Anterior cingulate cortex (tissue), 58 donors: ENCODE measurements at places on chromosomes 6 and 20.

DNA sequence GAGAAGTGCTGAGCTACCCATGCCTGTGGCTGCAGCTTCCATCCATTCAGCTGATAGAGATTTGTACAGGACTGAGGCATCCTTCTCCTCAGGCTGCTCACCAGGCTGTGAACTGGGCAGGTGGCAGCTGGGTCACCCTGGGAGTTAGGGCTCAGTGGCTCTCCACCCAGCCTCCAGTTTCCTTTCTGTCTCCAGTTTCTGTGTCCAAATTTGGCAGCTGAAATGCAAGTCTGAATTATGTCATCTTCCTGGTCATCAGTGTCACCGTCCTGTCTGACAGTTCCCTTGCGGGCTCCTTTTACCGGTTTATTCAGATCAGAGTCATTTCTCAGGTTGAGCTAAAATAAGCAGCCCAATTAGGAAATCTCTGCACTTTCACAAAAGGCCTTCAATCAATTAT is 93.3 kb downstream of the EDN1 start:
- no peak for DNase-seq

DNA sequence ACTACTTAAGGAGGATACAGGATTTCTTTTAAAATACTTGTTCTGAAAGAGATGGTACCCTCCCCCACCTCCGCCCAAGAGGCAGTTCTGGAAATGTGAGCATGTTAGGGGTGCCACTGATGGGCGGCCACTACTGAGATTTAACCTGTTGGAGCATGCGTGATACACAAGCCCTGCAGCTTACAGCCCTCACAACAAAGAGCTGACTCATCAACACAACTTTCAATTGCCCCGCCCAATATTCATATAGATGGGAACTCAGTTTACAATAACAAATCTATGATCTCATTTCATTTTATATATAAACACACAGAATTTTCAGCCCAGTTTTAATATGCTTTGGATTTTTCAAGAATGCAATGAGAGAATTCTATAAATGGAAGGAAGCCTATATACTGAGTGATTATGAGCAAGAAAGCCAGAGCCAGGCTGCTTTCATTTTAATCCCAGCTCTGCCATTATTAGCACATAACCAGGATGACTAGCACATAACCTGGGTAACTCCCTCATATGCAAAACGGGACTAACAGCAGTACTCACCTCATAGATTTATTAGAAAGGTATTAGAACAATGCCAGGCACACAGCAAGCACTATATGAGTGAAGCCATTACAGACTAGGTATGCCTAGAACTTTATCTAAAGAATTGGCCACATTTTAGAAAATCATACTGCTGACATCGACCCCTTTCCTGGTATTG is 45.6 kb upstream of the IPCEF1 start:
- no peak for DNase-seq

DNA sequence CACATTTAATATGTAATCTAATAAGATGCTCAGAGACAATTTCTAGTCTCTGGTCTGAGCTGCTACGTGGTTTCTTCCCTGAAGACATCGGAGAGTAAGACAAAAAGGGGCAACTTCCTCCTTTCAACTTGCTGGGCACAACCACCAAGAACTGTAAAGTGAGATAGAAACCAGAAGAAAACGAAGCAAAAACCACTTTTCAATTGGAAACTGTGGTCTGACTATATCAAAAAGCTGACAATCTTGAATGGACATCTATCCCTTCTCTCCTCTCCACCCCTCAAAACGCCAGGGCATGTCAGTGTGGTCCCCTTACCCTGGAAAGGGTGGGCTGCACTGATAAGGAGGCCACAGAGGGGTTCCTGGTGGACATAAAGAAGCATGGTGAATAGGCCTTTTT is 269.1 kb downstream of the CD83 start:
- DNase-seq: no peak

DNA sequence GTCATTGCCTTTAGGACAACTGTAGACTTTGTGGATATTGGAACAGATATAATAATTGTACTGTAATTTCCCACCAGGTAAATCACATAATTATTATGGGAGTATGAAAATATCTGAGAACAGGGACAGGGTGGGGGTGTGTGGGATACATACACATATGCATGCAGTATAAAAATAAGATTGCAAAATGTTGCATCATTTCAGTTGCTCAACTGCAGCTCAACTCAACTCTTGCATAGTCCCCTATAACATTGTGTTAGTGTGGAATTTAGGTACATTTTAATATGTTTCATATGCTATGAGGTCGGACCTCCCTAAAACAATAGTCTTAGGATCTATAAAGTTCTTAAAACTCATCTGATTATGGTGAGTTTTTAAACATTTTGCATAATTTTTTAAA is 275.0 kb upstream of the FLRT3 start:
- DNase-seq: no peak

GRCh38 chr6:105212587-105212986 is 32.8 kb upstream of the POPDC3 start:
- DNase-seq: no peak

GRCh38 chr6:76124018-76124417 is 51.6 kb upstream of the IMPG1 start:
- no peak for DNase-seq

DNA sequence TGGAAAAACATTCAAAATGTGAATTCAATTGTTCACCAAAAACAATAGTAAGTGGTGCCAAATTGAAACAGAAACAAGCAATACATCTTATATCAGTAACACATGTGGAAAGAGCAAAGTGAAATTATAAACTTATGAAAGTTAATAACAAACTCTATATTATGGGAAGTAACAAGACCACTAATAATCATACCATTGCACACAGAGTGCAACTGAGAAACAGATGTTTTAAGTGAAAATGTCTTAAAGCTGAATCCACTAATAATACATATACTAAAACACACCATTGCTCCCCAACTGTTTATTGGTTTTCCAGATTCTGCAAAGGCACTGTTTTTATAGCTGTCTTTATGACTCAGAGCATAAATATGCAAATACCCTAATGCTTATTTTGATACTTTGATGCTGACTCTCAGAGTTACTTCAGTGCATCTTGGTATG is 292.3 kb downstream of the RFPL4B start:
- no peak for DNase-seq

GRCh38 chr6:2185466-2185865 is 59.9 kb downstream of the GMDS start:
- DNase-seq: no peak

GRCh38 chr20:40959325-40960092 is 69.1 kb upstream of the TOP1 start:
- DNase-seq: no peak

DNA sequence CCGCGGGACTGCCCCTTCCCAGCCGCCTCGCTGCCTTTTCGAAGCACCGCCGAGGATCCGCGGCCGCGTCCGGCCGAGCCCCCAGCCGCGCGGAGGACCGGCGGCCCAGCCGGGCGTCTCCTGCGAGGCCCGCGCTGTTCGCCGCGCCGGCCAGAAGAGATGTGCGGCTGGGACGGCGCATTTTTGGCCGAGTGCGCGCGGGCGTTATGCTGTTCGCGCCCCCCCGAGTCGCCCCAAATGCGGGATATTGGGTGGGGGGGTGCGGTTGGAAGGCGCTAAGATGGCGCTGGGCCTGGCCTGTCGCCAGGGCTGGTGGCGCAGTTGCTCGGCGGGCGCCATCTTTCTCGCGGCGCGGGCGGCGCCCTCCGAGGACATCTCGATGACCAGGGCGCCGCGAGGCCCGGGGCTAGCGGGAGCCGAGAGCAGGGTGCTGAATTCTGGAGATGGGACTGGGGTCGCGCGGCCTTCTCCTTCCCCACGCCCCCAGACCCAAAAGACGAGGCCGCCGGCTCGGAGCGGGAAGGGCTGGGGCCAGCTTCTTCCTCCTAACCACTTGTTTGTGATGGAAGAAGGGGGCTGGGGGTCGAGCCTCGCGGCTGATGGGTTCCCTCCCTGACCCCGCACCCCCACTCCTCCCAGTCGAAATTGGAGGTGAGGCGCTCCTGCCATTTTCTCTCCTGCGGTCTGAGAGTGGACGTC is 1.5 kb downstream of the BICRAL start:
- DNase-seq: peak; percentile 53

DNA sequence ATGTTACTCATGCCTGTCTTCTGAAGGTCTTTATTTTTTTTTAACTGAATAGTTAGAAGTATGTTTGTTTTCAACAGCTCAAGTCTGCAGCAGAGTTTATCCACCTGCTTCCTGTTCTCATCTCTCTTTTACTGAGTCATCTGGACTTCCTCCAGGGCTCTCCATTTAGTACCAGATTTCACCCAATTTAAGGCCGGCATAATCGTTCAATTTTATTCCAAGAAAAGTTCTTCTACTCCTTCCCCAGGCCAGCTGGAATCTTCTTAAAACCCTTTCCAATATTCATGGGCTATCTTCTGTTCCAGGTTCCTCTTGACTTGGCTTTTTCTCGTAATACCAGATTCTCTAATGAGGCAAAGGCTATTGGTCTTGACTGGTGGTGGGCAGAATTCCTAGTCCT is 79.0 kb upstream of the LAMA2 start:
- no peak for DNase-seq

- DNase-seq: no peak
Observed at GRCh38 chr20:20528861-20529260, 161.0 kb downstream of the INSM1 start.

- no peak for DNase-seq
Observed at GRCh38 chr6:148693882-148694484, 52.8 kb upstream of the UST start.
